Inflammatory macrophage treated with lipopolysaccharide for 1 hour (primary cell): ENCODE measurements at places on chromosomes 1 and 21.

GRCh38 chr1:167387251-167387910 lies 130.9 kb downstream of the CD247 start:
- DNase-seq = peak; percentile 51

GRCh38 chr1:33445108-33445507 lies 14.2 kb upstream of the PHC2 start:
- no peak for DNase-seq

GRCh38 chr1:219143735-219144134 lies 29.9 kb upstream of the LYPLAL1 start:
- no peak for DNase-seq

- DNase-seq = no peak
Observed at GRCh38 chr1:46991083-46991923, 32.2 kb upstream of the CYP4X1 start.

GRCh38 chr1:242016479-242016878 lies 17.6 kb upstream of the MAP1LC3C start:
- DNase-seq = no peak

DNA sequence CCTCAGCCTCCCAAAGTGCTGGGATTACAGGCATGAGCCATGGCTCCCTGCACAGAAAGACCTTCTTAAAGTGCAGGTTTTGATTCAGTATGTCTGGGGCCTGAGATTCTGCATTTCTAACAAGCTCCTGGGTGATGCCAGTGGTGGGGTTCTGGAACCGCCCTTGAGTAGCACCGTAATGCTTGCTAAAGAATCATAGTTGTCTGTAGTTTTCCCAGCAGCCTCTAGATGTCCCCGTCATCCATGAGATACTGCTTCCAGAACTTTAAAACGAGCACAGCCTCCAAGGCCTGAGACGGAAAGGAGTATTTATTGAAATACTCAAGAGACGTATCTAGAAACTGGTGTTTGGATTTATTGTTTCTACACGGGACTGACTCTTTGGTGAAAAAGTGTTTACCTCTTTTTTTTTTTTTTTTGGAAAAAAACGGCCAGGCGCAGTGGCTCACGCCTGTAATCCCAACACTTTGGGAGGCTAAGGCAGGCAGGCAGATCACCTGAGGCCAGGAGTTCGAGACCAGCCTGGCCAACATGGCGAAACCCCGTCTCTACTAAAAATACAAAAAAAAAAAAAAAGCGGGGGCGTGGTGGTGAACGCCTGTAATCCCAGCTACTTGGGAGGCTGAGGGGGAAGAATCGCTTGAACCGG lies 2.6 kb upstream of the TOR3A start:
- peak; percentile 81 for DNase-seq

- DNase-seq = no peak
Observed at GRCh38 chr1:69451196-69451595, 116.5 kb upstream of the LRRC7 start.

- no peak for DNase-seq
Observed at GRCh38 chr1:247540581-247540980, 4.3 kb upstream of the OR2C3 start.

GRCh38 chr1:1782399-1783221 lies 4.3 kb upstream of the NADK start:
- DNase-seq = peak; percentile 73

GRCh38 chr1:59703226-59703917 lies 111.4 kb upstream of the HOOK1 start:
- no peak for DNase-seq

DNA sequence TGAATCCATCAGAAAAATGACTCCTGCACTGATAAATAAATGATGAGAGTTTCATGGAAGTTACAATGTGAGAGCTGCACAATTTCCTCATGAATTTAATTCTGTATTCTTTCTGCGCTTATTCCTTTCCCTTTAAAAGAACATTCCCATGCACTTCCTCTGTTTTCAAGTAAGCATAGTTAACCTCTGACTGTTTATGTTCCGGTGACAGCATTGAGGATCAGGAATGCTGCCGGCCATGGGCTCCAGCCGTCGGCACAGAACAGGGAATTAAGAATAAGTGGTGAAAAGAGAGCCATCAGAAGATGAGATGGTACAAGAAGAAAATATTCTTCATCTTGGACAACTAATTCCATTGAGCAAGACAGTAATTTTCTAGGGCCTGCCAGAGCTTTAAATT lies 65.3 kb downstream of the SUSD4 start:
- DNase-seq = no peak

DNA sequence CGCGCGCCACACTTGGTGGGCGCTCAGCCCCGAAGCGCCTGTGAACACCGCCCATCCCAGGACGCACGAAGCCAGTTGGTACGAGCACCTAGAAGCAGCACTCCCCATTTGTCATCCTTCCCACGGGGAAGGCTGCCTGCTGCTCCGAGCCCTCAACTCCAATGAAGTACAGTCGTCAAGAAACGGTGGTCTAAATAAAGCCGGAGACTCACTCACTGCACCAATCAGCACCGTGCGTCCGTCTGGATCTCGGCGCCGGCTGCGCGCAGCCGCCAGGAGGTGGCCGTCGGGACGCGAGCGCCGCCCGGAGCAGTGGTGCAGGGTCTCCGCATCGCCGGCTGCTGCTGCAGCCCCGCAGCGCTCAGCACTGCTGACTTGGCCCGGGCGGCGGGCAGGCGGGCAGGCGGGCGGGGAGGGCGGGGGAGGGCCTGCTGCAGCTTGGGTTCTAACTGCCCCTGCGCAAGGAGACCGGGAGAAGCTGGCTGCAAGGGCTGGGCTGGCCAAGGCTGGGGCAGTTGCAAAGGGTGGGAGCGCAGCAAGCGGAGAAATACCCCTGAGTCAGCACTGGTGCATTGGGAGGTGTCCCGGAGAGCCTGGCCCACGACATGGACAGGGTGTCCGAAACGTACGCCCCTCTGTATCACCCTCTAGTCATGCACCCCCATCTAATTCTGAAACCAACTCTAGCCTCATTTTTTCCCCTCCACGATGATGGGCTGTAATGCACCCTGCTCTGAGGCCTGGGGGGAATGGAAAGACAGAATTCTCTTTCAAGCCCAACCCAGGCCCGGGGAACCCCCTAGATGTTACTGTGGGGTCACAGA lies 35.8 kb upstream of the H6PD start:
- no peak for DNase-seq

DNA sequence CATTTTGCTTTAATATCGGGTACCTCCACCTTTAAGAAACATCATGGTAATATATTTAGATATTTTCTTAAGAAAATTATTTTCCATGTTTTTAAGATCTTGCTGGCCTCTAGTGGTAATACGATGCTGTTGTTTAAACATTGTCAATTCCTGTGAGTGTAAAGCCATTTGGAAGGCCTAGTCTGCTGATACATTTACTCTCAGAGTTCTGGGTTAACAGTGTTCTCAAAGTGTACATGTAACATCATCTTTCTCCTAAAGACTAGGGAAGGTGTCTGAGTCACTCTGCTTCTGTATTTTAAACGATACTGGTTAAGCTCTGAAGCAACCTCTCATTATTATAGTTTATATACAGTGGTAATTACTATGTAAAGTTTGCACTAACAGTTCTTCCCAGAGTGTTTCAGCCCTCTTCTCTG lies 189.1 kb downstream of the RASAL2 start:
- DNase-seq = peak; percentile 55

GRCh38 chr1:16191309-16191708 lies 21.1 kb downstream of the ARHGEF19 start:
- DNase-seq = no peak

DNA sequence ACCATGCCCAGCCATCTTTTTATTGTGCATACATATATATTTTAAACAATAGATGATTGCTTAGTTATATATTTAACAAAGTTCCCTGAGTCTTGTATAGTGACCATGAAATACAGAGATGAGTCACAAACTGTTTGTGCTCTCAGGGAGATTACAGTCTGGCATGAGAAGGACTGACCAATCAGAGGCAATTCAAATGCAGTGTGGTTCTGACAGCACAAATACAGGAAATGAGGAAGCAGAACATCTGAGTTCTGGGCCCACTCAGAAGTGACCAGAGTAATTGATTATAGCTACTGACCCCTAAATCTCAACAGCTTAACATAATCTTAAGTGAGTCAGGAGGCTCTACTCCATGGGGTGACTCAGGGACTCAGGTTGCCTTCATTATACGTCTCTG lies 534.5 kb downstream of the OMA1 start:
- no peak for DNase-seq

DNA sequence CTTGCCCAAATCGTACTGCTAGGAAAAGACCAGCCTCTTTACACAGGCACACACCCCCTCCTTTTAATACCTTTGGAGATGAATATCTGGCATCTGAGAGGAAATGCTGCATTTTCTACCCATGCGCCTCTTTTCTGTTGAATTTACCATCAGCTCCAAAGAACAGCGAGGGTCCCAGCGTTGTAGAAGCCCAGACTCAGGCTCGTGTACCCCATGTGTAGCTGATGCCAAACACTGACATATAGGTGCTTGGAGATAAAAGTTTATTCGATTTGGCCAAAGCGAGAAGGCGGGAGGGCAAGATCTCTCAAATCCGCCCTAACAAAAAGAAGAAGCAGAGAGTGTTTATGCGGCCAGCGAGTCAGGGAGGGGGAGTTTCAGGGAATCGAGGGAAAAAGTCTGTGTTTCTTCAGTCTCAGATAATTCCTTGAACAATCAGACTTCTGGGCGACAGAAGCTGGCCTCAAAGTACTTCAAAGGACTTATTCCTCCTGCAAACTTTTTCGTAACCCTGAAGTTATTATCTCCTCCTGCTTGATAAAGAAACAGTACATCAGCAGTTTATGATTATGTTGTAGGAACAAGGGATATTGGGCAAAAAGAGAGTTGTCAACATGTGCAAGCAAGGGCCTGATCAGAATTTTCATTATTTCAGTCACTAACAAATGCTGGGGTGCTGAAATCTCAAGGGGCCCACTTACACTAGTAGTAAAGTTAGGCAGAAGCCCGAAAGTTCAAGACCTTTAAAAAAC lies 642 bp upstream of the CREG1 start:
- no peak for DNase-seq

- no peak for DNase-seq
Observed at GRCh38 chr1:230825761-230826160, 42.6 kb downstream of the C1orf198 start.

DNA sequence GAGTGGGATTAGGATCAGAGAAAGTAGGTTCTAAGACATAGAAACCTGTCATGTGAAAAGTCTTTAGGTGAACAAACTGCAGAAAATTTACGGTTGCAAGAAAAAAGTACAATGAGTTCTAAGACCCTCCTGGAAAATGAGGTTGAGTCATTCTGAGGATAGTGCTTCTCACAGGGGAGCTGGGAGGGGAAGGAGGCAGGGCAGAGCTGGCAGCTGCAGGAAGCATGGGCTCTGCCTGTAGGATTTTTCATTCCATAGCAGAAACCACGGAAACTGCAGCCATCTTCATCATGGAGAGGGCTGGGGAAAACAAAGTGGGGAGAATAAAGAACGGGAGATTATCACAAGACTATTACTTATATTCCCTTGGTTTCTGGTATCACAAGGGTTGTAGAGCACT lies 25.8 kb upstream of the THEM4 start:
- DNase-seq = no peak

GRCh38 chr1:33965086-33965485 lies 101.2 kb downstream of the HMGB4 start:
- no peak for DNase-seq

GRCh38 chr1:199508653-199509052 lies 518.9 kb upstream of the NR5A2 start:
- DNase-seq = no peak

DNA sequence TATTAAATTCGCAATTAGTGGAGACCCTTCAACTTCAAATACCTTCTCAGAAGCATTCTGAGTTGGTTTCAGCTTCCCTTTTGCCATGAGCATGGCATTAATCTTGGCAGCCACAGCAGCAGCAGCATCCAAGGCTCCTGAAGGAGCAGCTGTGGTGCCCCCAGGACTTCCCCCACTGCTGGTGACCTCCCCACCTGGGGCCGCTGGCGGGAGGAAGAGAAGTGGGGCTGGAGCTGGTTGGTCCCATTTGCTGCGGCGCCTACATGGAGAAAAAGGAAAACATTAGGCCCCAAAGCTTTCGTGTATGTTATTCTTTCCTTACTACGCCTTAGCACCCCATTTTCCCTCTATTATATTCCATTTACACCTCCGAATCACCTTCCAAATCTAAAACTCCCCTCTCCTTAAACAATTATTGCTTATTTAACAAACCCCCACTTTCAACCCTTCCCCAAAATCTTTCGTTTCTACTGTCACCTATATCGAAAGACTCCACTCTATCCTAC lies 569 bp downstream of the KHDC4 start:
- DNase-seq = no peak

- no peak for DNase-seq
Observed at GRCh38 chr1:227059076-227059475, 119.0 kb downstream of the COQ8A start.

DNA sequence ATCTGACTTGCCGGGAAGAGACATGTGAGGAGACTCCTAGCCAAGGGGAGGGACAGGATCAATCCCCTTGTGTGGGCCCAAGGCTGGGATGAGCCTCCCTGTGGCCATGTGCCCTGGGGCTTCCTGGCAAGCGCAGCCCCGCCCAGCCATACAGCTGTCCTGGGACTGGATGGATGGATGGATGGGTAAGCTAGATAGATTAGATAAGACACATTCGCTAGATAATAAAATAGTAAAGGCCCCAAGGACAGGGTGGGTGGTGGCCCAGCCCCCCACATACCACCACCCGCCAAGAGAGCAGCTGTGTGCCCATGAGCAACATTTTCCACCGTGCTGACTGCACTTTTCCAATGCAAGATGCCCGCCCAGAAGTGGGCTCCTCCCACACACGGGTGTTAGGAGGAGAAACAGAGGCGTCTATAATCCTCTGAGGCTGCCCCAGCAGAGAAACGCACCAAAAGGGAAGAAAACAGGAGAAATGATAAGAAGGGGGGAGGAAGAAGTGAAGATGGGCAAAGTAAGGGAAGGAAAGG lies 25.1 kb downstream of the ZBTB17 start:
- DNase-seq = no peak

DNA sequence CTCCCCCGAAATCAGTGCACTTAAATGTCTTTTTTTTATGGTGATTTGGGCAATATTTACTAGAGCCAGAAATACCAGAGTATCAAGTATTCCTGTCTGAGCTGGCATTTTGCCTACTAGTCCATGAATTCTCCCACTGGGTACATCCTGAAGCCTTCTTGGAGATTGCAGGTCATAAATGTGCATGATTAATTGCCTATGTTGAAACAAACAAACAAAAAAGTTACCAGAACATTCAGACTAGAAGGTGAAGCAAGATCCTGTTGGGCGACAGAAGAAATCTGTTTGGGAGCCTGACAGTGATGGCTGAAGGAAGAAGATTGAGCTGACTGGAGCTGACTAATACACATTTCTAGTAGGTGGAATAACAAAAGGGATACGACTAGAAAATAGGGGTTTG lies 127.4 kb upstream of the NRIP1 start:
- peak; percentile 24 for DNase-seq
